ENCODE measurements at places on chromosomes 6 and 20.

- no peak for DNase-seq
These were observed 46.8 kb downstream of the PCNA start for GRCh38 chr20:5072756-5073659.

- DNase-seq, result no peak
These were observed 222.4 kb downstream of the CBLN4 start for GRCh38 chr20:55782912-55783253.

- no peak for DNase-seq
These were observed 14.0 kb downstream of the ARHGAP18 start for GRCh38 chr6:129696028-129696418.

DNA sequence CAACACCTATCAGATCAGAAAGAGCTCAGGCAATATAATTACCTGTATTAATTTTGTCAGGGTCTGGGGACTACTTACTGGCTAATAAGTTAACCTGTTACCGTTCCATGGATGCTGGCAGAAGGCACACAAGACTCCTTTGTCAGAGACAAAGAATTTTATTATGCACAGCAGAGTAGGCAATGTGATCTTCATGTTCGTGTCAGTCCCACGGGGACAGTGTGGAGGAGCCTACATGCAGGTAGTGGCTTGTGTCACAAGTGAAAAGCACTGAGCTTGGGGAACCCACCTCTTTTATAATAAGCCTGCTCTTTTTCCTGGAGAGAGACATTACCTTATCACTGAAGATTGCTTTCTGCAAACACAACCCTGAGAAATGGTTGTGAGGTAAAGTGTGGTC lies 96.9 kb downstream of the CD164 start:
- no peak for DNase-seq

- no peak for DNase-seq
These were observed 42.5 kb upstream of the TLDC2 start for GRCh38 chr20:36833275-36834020.

DNA sequence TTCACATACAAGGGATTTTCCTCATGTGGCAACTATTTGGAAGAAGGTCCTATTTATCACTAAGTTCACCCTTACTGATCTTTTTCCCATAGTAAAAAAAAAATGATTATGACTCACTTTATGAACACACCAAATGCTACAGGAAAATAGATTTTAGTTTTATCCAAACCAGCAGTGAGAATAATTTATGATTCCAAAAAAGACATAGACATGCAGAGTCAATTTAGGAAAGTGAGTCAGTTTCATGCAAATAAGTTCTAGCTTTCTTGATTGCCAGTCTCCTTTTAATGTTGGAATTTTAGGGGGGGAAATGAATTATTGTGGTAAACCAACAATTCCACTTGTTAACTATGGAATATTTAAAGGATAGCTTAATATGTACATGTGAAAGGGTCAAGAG lies 64.0 kb upstream of the RNF146 start:
- DNase-seq, result no peak

DNA sequence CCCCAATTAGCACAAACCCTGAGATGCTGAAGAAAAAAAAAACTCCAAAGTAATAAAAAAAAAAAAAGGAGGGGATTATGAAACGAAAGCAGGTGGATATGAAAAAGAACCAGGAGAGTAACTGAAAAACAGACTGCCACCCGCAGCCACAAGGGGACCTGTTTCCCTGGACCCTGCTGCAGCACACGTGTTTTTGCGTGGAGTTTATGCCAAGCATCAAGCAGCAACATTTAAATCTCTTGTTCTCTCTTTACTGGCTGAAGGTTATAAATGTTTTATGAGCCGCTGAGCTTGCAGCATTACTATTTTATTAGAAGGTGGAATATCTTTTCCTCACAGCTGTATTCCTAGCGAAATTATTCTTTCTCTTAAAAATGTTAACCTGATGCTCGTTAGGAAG lies 131.6 kb upstream of the OLIG3 start:
- no peak for DNase-seq

DNA sequence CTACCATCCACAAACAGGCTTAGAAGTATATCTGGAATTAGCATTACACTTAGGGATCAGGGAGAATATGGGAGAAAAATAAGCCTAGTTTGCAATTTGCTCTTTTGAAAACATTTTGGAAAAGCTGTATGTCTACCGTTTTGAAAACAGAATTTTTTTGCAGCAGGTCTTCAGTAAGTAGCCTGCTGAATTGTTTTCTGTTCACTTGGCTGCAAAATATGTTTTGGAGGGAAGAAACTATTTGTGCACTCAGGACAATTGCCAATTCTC lies 39.6 kb downstream of the ILRUN start:
- no peak for DNase-seq

DNA sequence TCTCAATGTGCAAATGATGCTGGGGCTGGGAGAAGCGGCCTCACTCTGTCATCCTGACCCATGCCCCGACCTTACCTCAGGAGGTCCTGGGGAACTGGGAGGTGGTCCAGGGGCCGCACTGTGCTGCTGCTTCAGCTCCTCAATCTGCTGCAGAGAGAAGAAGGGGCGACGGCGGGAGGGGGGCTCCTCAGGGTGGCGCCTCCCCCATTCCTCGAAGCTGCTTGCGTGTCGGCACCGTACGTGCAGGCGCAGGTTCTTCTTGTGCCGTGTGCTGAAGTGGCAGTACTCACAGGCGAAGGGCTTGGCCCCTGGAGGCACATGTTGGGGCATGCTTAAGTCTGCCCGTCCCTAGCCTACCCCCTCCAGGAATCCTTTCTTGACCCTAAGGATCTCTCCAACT lies 12.9 kb downstream of the ZNF335 start:
- no peak for DNase-seq

- DNase-seq, result no peak
These were observed 19.1 kb upstream of the REV3L start for GRCh38 chr6:111502154-111502553.

DNA sequence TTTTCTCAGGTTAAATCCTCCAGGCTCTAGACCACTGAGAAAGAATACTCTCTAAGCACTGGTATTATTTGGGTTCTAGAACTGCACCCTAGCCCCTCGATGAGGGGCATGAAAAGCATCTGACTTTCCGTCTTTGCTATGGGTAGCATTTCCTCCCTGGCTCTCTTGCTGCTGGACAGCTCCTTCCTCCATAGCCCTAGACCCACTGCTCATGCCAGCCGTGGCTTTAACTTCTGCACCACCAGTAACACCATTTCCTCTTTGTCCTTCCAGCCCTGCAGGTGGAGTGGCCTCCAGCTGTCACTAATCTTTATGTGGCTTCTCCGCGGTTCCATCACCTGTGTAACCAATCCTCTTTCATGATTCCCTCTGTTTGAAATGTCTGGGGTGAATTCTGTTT lies 194.9 kb downstream of the SCP2D1 start:
- no peak for DNase-seq

GRCh38 chr20:21353236-21353635 lies 44.1 kb downstream of the NKX2-4 start:
- DNase-seq, result no peak

- DNase-seq, result peak; percentile 55
These were observed 333.9 kb downstream of the HACE1 start for GRCh38 chr6:104525677-104526322.

DNA sequence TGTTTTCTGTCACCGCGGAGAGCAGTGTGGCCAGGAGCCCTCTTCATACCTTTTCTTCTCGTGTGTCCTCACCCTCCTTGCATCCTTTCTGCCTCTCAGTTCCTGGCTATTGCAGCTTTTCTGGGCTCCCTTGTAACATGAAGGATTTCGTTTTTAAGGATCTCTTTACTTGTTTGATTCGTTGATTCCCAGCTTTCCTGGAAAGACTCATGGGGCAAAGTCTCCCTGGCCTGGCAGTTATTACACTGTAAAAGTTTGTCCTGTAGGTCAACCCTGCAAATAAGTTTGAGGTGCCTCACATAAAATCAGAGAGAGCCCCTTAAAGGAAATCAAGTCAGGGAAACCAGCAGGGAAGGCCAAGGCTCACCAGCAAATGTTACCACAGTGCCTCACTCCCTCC lies 70.1 kb downstream of the ISM1 start:
- no peak for DNase-seq

All from central memory CD4-positive, alpha-beta T cell (primary cell).